ENCODE measurements at places on chromosomes 6 and 20.

DNA sequence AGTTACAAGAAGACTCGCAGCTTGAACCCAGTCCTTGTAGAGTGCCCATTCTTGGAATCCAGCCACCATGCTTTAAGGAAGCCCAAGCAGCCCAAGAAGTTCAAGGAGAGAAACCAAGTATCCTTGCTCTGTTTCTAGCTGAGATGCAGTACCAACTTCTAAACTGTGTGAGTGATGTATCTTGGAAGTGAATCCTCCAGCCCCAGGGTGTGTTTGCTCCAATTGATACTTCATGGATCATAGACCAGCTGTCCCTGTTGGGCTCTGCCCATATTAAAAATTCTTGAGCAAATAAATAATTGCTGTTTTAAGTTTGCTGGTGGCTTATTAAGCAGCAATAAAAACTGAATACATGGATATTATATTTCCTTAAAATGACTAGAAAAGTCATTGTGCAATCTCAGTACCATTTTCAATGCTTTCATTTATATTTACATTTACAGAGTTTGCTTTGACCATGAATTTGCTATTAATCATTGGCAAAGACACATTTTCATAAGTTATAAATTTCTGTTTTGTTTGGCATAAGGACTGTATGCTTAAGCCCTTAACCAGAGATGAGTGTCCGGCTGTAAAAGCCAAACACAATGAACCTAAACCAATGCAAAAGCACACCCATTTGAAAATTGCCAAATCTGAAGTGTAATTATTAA lies 9.2 kb downstream of the SPTLC3 start:
- DNase-seq, result no peak

DNA sequence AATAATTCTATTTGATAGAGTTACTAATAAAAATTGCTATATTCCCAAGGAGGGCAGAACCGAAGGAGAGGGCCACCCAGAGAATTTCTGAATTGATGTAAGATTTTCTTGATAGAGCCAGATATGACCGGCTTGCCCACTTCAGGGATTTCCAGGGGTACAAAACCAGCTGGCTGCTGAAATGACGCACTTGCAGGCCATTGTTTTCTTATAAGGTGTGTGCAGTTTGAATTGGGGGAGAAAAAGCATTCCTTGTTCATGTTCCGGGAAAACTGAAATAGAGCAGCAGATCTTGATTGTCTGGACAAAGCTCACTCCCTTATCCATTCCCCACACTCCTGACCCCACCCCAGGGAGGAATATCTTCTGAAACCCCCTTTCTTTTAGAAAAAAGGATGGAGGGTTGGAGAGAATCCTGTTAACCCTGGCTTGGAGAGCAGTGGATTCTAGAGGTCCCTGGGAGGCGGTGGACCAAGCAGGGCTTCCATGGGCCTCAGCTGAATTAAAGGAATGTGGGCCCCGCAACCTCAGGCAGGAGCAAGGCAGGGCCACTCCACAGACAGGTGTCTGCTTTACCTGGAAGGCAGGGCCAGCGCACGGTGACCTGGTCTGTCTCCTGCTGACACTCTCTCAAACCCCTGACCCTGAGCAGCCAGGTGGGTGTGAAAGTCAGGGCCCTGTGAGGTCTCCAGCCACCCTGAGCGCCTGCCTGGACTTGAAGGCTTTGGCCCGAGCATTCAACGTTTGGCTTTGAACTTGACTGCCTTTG lies 96.4 kb downstream of the TMEM170B start:
- DNase-seq, result no peak

DNA sequence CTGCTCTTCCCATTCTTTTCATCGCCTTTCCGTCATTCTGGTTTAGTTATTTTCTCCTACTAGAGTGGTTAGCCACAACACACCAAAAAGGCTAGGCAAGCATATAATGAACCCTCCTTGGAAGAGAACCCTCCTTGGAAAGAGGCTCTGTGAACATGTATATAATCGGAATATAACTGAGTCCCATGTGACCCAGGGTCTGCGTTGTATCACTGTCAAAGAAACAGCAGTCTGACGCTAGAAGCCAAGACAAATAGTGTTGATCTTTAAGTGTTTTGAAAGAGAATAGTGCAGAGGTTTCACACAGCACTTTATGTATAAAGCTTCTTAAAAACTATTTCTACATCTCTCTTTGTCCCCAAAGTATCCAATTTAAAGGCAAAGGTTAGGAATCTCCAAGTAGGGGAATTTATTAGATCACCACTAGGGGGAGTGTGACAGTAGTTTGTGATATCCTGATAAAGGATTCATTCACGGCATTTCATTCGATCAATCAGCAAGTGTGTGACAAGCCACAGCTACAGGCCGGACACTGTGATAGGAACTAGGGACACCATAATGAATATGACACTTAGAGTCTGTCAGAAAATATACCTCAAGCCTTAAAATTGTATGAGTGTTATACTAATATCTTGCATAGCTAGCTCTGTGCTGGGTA lies 395.3 kb downstream of the CD109 start:
- DNase-seq, result peak; percentile 10

GRCh38 chr6:73073238-73073637 lies 152.1 kb downstream of the KHDC1L start:
- DNase-seq, result no peak

DNA sequence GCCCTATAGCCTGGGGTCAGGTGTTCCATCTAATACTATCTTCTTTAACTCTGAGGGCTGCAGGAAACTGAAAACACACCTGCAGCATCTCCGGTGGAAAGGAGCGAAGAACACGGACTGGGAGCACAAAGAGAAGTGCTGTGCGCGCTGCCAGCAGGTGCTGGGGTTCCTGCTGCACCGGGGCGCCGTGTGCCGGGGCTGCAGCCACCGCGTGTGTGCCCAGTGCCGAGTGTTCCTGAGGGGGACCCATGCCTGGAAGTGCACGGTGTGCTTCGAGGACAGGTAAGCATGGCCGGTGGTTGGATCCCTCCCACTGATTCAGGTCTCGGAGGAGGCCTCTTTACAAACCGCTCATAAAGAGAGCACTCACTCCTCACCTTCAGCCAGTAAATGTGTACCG lies 15.5 kb downstream of the SYTL3 start:
- no peak for DNase-seq

Measured in NCI-H187 (cell line).